Progenitor cell of endocrine pancreas (in vitro differentiated cells): ENCODE measurements at places on chromosomes 4 and X. TPM values are rescaled to one million over a fixed set of nuclear protein-coding genes. Genes with fewer than 3 reads are reported as not detected.

GRCh38 chrX:105744291-105744690 lies 78.0 kb upstream of the NRK start:
- no peak for DNase-seq

- DNase-seq: no peak
Measured at GRCh38 chr4:130486186-130486585, 1390.2 kb downstream of the C4orf33 start.

DNA sequence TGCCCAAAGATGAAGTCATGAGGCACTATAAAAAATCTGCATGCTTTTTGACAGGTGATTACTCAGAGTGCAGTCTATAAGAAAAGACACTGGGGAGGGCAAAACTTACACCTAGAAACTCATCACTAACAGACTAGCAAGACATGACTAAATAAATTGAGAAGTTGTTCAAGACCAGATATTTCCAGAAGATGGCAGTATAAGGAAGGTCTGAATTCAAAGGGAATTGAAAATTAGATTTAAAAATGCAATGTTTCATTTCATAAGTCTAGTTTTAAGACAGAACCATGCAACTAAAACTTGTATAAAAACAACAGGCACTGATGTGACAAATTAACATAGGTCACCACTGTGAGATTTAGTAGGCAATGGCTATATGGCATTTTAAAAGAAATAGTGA lies 232.5 kb upstream of the POF1B start:
- no peak for DNase-seq

- DNase-seq: no peak
Measured at GRCh38 chr4:56371426-56372220, 15.7 kb downstream of the AASDH start.

DNA sequence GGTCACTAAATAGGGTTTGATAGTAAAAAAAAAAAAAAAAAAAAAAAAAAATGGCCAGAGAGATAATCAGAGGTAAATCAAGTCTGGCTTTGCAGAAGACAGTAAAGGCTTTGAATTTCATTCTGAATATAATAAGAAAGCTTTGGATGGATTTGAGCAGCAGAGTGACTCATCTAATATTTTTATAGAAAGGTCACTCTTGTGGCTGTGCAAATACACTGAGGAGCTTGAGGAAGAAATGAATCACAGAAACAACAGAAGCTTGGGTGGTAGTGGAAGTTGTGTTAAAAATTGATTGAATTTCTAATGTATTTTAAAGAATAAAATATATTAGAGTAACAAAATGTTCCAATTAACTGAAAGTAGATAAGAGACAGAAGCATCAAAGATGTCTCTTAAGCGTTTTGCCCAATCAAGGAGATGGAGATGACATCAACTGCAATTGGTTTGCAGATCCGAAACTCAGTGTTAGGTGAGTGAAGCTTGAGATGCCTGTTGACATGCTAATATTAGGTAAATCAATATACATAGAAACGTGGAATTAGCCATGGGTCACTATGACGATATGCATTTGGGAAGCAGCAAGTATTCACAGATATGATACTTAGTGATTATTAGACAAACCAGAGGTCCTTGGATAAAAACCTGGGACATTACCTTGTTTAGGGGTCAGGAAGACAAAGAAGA lies 280.5 kb downstream of the GPM6A start:
- DNase-seq: no peak

DNA sequence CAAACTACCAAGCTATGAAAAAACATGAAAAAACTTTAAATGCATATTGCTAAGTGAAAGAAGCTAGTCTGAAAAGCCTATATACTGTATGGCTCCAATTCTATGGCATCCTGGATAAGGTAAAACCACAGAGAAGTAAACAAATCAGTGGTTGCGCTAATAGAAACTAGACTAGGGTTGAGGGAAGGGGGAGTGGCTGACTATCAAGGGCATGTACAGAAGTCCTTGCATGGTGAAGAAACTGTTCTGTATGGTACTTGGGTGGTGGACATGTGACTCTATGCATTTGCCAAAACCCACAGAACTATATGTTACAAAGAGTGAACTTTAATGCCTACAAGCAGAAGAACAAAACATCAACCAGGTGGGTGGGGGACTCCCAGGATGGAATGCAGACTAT lies 96.8 kb downstream of the MTMR1 start:
- DNase-seq: no peak

DNA sequence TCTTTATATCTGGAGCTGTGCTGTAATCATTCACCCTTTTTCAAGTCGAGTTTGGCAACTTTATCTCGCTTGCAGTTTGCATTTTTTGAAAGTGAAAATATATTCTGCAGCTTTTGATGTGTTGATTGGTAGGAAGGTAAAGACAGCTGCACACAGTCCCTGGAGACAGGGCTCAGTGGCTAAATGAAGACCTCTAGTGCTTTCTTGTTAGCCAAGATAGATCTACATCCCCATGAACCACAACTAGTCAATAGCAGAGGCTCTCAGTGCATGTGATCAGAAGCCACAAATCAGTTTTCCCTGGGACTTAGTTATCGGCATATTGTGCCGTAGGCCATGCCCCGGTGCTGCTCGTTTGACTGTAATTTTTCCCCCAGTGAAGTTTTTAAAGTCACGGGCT lies 587.7 kb upstream of the PITX2 start:
- DNase-seq: no peak

- DNase-seq: no peak
Measured at GRCh38 chrX:111652719-111653118, 28.3 kb upstream of the ALG13 start.

DNA sequence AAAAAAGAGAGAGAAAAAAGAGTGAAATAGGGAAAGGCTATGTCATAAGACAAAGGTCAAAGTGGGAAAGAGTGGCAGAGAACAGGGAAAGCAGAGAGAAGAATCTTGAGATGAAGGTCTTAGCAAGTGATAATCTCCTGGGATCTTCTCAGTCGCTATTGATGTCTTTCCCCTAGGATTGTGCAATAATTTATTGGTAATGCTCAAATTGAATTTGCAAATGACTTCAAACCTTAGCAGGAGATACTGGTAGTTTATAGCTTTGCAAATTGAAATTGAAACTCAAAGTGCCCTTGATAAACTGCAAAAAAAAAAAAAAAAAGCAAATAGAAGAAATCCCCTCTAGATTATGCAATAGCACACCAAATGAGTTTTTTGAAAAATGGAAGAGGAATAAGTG lies 45.7 kb upstream of the MID1 start:
- no peak for DNase-seq

DNA sequence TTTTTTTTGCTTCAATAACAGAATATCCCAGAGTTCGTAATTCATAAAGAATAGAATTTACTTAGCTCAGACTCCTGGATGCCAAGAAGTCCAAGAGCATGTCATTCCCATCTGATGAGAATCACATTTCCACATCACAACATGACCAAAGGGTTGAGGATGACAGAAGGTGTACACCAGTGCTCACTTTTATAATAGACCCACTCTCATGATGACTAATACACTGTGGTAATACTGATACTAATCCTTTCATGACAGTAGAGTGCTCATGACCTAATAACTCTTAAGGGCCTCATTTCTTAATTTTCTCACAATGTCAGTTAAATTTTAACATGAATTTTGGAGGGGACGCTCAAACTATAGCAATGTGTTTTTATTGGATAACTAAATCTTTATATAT lies 69.2 kb downstream of the ZNF732 start:
- DNase-seq: no peak

DNA sequence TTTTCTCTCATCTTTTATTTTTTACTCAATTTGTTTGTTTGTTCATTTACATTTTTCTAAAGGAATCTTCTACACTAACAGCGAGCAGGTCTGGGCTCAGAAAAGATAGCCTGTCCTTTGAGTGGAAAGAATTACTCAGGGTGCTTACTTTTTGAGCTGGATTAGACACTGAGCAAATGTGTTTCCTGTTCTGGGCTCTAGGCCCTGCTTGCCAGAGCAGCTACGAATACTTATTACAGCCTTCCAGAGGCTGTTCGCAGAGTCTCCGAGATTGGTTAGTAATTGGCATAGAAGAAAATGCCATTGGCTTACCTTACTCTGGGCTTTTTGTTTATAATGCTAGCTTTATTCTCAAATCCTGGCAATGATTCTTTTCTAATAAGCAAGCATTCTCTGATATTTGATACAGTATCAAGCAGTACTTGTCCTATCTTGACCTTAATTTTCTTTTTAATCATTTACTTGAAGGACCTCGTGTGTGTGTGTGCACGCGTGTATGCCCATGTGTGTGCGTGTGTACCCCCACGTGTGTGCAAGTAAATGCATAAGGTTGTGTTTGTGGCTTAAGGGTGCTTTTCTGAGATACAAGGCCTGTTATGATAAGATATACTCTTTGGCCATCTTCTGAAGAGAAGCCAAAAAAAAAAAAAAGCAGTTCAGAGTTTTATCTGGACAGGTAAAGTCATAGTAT lies 76.2 kb upstream of the GRXCR1 start:
- no peak for DNase-seq

- DNase-seq: no peak
Measured at GRCh38 chrX:134623293-134624045, 34.8 kb downstream of the PLAC1 start.

Gene DOK7
- 0.13 TPM in 1 of 2 replicates, not detected in the other for total RNA-seq

Gene MAP9
- total RNA-seq: 33.2 and 34.2 TPM in 2 replicates

Gene CXorf65
- total RNA-seq: not detected in 2 replicates

Gene CLDN2
- 1.2 and 1.6 TPM in 2 replicates for total RNA-seq

Gene ZBTB33
- total RNA-seq: 40.4 and 41.3 TPM in 2 replicates

Gene HSFX2
- 0.36 TPM in 1 of 2 replicates, not detected in the other for total RNA-seq

Gene ARHGAP36
- total RNA-seq: 0.36 and 0.42 TPM in 2 replicates

Gene RBPJ
- 162 and 173 TPM in 2 replicates for total RNA-seq
